NCI-H774 (cell line): ENCODE measurements at places on chromosomes 1 and 21.
A peak's percentile ranks its signal among the peaks of the same experiment; 100 is the strongest.

DNA sequence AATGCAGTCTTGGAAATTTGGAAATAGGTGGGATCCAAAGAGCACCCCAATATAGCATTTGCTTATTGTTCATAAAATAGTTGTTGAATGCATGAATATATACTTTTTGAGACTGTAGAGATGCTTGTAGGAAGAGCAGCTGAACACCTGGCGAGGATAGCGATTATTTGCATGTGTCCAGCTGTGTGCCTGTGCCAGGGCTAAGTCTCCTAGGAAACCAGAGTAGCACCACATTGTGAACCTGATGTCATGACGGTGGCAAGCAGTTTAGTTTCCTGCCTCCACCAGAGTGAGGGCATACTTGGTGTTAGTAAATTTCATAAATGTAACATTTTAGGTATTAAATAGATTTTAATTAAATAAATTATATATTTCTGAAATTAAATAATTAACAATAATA is 37.3 kb upstream of the IRF2BP2 start:
- peak; percentile 87 for DNase-seq

- DNase-seq = no peak
Observed at GRCh38 chr1:174060090-174060489, 37.9 kb upstream of the RC3H1 start.

DNA sequence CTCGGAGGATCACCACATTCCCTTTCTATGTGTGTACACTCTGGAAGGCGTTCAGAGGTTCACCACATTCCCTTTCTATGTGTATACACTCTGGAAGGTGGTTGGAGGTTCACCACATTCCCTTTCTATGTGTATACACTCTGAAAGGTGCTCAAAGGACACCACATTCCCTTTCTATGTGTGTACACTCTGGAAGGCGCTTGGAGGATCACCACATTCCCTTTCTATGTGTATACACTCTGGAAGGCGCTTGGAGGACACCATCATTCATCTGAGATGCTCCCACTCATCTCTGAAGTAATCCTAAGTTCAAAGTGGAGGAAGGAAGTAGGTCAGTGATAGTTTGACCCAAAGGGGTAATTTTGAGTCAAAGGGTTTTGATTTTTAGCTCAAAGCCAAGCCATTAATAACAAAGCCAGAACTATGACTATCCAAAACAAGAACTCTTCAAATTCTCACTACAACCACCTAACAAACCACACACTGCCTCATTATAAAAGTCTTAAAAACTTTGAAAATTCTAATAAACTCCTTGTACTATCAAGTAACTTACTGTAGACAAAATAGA is 32.9 kb downstream of the NRIP1 start:
- DNase-seq = no peak

- DNase-seq = no peak
Observed at GRCh38 chr1:80293818-80294217, 1287.3 kb upstream of the ADGRL4 start.

GRCh38 chr1:216457356-216457755 is 34.1 kb upstream of the USH2A start:
- no peak for DNase-seq

DNA sequence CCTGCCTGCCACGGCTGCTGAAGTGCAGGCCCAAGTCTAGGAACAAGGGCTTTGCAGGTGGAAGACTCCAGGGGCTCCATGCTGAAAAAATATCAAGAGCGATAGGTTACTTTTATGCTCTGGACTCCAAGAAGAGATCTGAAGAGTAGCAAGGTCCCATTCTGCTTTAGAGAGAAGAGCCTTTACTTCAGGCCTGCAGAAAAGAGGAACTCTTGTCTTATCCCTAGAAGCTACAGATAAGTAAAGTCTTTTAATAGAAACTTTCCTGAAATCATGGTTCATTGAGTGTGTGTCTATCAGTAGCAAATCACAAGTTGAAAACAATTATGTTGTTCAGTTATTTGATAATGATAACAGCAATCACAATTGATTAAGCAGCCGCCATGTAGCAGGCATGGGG is 113.3 kb downstream of the TNR start:
- no peak for DNase-seq

- DNase-seq = no peak
Observed at GRCh38 chr1:186326009-186326408, 49.0 kb downstream of the TPR start.

DNA sequence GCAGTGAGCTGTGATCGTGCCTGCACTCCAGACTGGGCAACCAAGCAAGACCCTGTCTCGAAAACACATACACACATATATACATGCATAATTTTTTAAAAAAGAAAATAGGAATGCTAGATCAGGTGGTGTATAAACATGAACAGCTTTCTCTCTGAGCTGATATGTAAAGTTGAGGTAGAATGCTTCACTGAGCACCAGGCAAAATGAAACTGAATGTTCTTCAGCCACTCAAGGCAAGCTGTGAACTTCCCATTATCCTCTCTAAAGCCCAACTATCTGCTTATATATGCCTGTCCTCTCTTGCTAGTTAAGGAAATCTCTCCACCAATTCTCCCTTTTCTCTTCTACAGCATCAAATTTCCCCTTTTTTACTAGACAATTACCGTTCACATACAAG is 93.0 kb downstream of the NUF2 start:
- no peak for DNase-seq

- DNase-seq = no peak
Observed at GRCh38 chr21:14480411-14481031, 65.6 kb downstream of the SAMSN1 start.

- no peak for DNase-seq
Observed at GRCh38 chr1:147600119-147601111, 59.1 kb downstream of the BCL9 start.

- DNase-seq = no peak
Observed at GRCh38 chr1:166272155-166272554, 105.4 kb upstream of the FAM78B start.

- no peak for DNase-seq
Observed at GRCh38 chr1:156660752-156661112, 16.5 kb downstream of the NES start.

DNA sequence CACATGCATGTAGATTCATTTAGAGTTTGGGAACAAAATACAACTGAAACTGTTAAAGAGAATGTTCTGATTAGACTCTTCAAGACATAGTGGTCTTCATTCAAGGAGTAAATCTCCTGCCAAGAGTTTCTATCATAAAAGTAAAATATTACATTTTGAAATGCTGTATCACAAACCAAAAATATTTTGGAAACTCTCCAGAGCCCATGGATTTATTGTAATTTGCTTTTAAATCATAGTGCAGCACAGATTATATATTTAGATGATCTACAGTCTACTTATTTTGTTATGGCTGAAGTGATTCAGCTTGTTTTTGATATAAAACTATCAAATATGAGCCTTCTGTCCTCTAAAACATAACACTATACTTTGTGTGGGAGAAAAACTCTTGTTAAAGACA is 105.3 kb downstream of the DISP1 start:
- DNase-seq = no peak

DNA sequence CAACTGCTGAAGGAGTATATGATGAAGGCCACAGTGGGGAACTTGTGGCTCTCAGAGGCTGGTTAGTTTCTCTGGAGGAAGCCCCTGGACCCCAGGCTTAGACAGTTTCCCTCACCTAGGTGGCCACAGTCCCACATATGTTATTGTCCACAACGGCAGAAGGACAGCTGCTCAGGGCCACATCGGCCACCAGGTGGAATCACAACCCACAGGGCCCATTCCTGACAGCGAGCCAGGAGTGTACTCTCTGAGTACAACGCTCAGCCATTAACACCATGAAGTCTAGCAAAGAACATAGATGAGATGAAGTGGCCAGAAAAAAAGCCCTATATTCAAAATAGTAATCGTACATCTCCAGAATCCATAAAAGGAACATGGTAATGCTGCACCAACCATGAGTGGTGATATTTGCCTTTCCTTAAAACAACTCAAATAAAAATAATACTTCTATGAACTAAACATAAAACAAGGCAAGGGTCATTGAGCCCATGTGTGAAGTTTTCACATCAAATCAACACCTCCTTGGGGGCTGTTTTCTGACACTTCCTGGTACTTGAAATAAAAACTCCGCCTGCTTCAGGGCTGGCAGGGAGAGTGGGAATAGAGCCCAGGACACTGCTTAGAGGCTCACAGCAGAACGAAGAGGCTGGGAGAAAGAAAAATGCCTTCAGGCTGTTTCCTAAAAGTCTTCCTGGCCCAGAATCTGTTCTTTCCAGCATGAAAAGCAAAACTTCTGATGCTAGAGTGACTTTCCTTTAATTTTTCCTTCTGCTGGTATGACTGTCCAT is 383.3 kb downstream of the HHAT start:
- peak; percentile 15 for DNase-seq

DNA sequence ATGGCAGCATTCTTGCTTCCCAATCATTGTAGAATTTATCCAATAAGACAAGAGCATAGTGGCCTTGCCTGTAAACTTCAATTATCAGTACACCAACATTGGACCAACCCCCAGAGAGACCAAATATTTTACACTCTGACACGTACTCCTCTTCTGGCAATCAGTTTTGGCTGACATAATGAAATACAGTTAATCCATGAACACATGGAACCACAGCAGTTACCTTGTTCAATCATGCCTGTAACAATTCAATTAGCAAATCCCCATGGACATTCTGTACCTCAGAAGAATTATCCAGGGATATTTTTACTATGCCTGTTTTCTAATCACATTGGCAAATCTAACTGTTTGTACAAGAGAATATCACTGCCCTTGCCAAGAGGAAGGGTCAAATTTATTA is 2162.0 kb downstream of the MRPL39 start:
- no peak for DNase-seq

- DNase-seq = no peak
Observed at GRCh38 chr1:208007938-208008342, 97.0 kb upstream of the CD34 start.

- DNase-seq = no peak
Observed at GRCh38 chr1:175803413-175803812, 60.0 kb upstream of the TNR start.

DNA sequence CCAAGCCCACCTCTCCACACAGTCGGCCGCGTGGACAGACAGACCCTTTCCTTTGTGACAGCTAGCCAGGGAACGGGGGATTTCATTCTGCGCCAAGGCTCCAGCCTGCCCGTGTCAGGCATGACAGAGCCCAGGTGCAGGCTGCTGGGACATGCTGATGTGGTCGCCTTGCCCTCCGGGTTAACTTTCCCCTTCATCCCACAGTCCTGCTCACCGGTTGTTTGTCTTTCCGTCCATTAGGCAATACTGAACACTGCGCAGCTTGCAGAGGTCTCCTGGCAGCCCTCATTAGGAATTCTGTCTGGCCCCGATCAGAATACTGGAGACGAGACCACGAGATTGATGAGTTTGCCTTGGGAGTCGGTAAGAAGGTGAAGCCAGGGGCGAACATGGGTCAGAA is 62.8 kb downstream of the SPSB1 start:
- DNase-seq = no peak

DNA sequence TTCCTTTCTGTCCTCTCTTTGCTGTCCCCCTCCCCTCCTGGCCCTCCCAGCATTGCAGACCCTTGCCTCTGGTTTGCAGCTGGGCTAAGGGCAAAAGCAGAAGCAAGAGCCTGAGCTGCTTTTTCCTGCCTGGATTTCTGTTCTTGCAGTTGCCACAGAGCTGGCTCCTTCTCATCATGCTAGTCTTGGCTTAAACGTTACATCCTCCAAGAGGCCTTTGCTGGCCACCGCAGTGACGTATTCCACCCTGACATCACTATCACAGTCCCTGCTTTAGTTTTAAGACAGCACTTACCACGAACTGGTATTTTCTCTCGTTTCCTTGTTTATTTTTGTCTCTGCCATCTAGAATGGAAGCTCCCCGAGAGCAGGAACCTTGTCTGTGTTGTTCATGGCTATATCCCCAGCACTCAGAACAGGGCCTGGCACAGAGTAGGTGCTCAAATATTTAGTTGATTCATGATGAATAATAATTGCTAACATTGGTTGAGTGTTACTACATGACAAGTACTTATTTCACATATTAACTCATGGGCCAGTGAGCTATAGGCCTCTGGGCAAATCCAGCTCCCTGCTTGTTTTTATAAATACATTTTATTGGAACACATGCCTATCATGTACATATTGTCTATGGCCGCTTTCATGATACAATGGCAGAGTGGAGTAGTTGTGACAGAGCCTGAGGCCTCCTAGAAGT is 13.2 kb upstream of the CSF1 start:
- no peak for DNase-seq

GRCh38 chr1:9850442-9851162 is 26.8 kb upstream of the CLSTN1 start:
- no peak for DNase-seq

DNA sequence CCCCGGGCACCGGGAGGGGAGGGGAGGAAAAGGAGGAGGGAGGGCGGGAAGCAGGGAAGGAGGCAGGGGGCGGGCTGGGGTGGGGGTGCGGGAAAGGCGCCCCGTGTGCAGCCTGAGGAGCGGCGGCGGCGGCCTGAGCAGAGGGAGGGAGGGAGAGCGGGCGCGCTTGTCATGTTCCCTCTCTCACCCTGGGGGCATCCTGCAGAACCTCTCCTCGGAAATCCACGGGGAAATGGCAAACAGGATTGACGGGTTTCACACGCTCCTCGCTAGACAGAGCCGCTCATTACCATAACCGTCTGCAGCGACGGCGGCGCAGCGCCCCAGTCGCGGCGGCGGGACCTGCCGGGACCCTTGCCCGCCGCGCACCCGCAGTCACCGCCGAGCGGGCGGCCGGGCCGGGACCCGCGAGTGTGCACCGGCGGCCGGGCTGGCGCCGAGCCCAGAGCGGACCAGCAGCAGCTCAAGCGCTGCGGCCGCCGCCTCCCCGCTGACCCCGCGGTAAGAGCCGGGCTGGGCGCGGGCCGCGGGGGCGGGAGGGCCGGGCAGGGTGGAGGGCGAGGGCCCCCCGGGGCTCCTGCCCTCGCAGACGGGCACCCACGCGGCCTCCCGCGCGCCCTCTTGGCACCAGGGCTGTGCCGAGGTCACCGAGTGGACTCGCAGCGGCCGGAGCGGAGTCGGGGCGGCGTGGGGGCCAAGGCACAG is at the start of gene SERTAD4:
Gene SERTAD4, plus strand, starts transcription at position 286 of the 705 bp plus-strand sequence. CDS start 5,165 bp downstream, outside the sequence.
- peak; percentile 19 for DNase-seq

GRCh38 chr1:47403321-47403910 is 12.7 kb upstream of the FOXE3 start:
- no peak for DNase-seq

DNA sequence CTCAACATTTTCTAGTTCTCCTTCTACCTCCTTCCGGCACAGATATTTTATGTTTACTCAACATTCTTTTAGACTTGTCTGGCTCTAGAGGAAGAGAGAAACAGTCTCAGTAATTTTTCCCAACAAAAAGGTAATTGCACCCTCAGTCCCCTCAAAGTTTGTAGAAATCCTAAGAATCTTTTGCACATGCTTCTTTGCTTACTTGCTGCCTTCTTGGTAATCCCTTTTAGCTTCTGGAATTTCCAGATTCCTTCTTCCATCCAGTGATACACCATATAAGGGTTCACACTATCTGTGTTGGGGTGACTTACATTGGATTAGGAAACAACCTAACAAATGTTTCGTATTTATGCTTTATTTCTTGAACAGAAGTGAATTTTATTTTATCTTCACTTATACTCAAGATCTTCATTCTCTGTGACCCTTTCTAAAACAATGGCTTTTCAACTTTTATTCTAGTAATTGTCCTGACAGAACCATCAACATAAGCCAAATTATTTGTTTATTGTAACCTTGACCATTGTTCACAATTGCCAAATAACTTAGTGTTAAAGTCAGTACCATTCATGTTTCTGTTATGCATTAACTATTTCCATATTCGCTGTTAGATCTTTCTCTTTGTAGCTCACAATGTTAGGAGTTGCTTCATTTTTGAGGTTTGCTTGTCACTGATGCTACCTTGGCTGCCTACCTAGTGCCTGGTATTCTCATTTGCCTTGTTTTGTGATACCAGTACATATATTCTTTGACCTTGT is 238.1 kb downstream of the HMCN1 start:
- no peak for DNase-seq
